ELF-1 (cell line): ENCODE measurements at places on chromosomes 3 and 15.

GRCh38 chr15:49495993-49496753 is 73.1 kb downstream of the FGF7 start:
- DNase-seq: no peak

GRCh38 chr3:127473244-127474024 is 117.1 kb downstream of the TPRA1 start:
- peak; percentile 97 for DNase-seq

- no peak for DNase-seq
Measured at GRCh38 chr15:91632981-91633380, 220.5 kb upstream of the SLCO3A1 start.

DNA sequence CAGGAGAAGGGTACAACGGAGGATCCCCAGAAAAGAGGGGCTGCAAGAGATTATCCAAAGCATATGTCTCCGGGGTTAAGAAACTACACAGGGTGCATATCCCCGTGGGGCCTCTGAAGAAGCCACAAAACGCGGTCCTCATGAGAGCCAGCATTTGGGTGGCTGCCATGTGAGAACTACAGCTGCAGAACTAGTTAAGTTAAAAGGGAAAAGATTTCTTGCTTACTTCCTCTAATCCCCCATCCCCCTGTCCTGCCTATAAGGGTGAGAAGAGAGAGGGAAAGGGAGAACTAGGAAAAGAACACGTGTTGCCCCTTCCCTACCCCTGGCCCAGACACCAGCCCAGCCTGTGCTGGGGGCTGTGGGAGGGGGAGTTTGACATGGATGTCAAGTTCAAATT is 70.4 kb upstream of the PCSK6 start:
- DNase-seq: no peak

- no peak for DNase-seq
Measured at GRCh38 chr3:141047168-141047567, 4.0 kb upstream of the SPSB4 start.

DNA sequence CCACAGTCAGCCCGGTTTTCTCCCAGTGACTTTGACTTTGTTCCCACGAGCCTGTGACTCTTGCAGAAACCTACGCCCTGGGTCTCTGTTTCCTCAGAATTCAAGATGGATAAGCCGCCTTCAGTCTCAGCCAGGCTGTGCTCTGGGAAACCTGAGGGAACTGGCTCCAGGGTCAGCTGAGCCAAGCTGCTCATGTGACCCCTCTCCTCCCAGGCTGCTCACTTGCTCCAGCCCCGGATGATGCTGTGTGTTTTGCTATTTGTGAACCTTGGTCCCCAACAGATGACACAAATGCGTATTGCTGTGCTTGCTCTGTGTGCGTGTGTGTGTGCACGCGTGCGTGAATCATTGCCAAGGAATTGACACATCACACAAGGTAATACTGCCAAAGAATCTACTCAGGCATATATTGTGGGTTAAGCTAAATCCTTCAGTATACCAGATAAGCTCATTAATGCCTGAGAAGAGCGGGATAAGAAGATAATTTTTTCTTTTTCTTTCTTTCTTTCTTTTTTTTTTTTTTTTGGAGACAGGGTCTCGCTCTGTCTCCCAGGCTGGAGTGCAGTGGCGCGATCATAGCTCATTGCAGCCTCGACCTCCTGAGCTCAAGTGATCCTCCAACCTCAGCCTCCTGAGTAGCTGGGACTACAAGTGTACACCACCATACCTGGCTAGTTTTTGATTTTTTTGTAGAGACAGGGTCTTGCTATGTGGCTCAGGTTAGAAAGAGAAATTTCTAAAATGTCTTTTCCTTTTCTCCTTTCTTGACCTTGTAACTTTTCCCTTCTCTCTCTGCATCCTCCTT is 29.2 kb upstream of the UMPS start:
- peak; percentile 27 for DNase-seq

GRCh38 chr3:78420611-78421010 is 1347.2 kb downstream of the ROBO1 start:
- DNase-seq: no peak

- DNase-seq: no peak
Measured at GRCh38 chr3:141629976-141630375, 108.1 kb upstream of the RNF7 start.

DNA sequence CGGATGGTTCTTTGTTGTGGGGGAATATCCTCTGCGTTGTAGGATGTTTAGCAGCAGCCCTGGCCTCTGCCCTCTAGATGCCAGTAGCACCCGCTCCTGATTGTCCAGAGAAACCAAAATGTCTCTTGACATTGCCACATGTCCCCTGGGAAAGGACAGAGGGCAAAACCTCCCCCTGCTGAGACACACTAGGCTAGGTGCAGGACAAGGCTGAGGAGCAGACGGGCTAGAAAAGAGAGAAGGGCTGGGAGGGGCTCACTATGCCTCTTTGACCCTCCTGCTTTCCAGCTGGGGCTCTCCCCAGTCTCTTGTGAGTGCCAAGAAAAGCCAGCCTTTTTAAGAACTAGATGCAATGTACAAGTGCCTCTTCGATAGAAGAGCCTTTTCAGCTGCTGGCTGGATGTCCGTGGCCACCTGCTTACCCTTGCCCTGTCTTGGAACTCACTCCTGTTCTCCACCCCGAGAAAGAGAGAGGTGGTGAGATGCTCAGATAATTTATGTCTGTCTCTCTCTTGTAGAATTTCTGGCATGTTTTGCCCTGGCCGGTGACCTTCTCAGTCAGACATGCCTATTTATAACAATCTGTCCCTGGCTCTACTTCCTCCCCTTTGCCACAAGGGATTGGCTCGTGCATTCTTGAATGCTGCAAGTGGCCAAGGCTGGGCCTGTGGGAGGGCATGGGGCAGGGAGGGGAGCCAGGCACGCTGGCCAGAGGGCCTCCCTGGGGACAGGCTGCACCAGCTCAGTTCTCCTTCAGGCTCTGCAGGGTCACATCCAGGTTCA is 142.6 kb downstream of the RPLP1 start:
- DNase-seq: no peak

- DNase-seq: peak; percentile 94
Measured at GRCh38 chr3:129627350-129628168, 21.1 kb upstream of the PLXND1 start.

DNA sequence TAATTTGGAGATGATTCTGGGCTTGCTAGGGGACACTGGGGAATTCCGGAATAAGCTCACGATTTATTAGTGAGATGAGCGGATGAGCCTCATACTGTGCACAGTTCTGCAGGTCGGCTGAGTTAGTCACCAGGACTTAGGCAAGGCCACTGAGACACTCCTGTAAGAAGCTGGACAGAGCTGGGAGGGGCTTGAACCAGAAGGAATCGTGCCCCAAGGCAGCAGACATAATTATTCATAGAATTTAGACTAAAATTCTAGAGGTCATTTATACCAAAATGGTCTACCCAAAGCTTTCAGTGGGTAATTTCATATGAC is 121.4 kb downstream of the VGLL4 start:
- no peak for DNase-seq

- no peak for DNase-seq
Measured at GRCh38 chr3:160538895-160539294, 26.5 kb downstream of the KPNA4 start.

- no peak for DNase-seq
Measured at GRCh38 chr15:77387365-77388105, 32.4 kb downstream of the PEAK1 start.

- no peak for DNase-seq
Measured at GRCh38 chr15:68526269-68526668, 52.5 kb upstream of the CORO2B start.
